T-cell (primary cell): ENCODE measurements at places on chromosomes 7 and 10. TPM values are rescaled to one million over a fixed set of nuclear protein-coding genes. Genes with fewer than 3 reads are reported as not detected.
A peak's percentile ranks its signal among the peaks of the same experiment; 100 is the strongest.

CNPY1 gene
- total RNA-seq: not detected

SMO gene
- total RNA-seq: 0.39 TPM

CDHR3 gene
- total RNA-seq: 16.6 TPM

CC2D2B gene
- total RNA-seq: not detected

TMEM178B gene
- total RNA-seq: 0.14 TPM

IFIT1B gene
- not detected for total RNA-seq

LRGUK gene
- 0.51 TPM for total RNA-seq

- no peak for DNase-seq
Observed at GRCh38 chr7:87876869-87877234, 559 bp downstream of the DBF4 start.

DNA sequence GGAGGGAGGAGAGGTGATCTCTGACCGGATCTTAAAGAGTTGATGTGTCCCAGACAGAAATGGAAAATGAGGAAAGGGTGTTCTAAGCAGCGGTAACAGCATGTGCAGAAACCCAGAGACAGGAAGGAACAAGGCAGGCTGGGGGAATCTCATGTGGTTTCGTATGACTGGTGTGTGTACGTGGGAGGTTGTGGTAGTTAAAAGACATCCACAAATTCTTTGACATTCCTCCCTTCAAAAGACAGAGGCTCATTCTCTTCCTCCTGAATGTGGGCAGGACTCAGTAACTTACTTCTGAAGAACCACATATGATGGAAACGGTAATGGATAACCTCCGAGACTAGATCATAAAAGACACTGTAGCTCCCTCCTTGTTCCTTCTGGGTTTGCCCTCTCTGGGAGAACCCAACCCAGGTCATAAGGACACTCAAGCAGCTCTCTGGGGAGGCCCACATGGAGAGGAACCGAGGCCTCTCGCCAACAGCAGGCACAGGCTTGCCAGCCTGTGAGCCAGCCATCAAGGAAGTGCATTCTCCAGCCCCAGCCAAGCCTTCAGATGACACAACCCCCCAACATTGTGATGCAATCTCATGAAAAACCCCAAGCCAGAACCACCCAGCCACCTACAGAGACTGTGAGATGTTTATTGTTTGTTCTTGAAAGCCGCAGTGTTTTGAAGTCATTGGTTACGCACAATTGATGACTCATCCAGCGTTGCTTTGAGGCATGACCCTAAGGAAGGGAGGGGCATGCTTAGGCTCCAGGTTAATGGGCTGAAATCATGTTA is 116.0 kb downstream of the SLIT1 start:
- DNase-seq: no peak

- DNase-seq: no peak
Observed at GRCh38 chr10:113927440-113927839, 73.0 kb downstream of the NHLRC2 start.

DNA sequence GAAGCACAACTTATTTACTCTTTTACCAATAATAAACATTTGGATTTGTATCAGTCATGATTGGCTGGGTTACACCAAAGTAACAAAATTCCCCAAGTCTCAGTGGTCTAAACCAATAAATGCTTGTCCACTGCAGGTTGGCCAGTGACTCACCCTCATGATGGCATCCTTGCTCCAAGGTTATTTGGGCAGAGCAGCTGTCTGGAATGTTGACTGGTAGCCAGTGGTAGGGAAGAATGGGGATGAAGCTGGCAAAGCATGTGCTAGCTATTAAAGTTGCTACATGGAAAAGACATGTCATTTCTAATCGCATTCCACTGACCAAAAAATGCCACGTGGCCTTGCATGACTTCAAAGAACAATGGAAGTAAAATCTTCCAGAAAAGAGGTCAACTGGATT is 1168.7 kb upstream of the CELF2 start:
- DNase-seq: no peak

- DNase-seq: no peak
Observed at GRCh38 chr7:143356414-143357050, 6.0 kb downstream of the FAM131B start.

DNA sequence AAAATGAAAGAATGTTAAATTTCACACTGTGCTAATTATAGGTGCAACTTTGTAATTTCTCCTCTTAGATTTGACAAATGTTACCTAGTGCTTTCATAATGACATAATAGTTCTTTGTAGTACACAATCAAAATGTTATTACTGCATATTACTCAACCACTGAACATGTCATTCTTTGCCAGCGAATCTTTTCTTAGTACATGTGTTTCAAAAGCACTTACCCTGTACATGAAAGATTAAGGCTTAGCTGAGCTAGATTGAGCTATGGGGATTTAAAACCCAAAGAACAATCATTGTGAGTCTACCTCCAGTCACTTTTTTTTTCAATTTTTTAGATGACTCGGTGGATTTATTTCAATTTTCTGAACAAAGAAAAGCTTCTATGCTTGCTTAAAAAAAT is 123.5 kb upstream of the FERD3L start:
- DNase-seq: no peak

GRCh38 chr7:159193543-159194090 is 49.0 kb upstream of the VIPR2 start:
- DNase-seq: no peak

DNA sequence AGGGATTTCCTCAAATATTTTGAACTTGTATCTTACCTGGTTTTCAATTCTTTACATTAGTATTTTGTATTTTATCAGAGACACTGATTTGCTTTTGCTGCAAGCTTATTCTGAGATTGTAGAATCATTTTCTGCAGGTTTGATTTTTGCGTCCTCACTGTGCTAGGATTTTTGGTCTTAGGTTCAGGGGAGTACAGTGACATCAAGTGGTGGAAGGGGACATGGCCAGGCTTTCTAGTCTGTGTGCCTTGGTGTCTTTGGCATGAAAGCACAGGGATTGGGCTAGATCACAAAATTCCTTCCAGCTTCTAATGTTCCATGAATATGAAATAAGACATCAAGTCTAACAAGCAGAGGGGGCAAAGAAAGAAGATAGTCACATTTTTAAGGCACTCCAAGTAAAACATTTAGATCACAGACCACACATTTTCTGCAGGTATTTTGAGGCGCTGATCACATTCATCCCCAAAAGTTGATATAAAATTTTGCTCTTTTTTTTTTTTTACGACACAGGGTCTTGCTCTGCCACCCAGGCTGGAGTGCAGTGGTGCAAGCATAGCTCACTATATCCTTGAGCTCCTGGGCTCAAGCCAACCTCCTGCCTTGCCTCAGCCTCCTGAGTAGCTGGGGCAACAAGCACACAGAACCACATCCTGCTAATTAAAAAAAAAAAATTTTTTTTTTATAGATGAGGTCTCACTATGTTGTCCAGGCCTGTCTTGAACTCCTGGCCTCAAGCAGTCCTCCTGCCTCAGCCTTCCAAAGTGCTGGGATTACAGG is 124.4 kb downstream of the PON1 start:
- DNase-seq: no peak

DNA sequence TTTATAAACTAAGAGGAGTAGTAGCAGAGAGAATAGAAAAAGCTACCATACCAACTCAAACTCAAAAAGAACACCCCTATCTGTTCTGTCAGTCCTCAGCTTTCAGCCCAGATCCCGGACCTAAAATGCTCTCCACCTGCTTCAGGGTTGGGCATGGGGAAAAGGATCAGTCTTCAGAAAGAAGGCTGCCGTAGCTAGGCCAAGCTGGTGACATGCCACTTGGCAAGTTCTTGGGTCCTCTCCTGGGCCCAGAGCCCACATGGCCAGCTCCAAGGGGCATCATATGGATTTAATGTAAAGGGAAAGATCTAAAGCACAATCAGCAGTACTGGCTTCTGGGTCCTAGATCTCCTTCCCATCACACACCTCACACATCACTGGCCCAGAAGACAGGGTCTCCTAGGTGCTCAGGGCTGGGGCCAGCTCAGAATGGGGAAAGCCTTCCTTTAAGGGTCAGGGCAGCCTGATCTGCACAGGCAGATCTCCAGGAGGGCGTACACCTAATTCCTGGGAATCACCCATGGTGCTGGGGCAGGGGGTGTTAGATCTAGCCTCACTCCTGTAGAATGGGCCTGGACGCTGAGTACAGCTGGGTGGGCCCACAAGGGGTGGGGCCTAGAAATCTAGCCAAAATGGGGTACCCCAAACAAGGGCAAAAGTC is 2.5 kb downstream of the VAX1 start:
- DNase-seq: no peak

GRCh38 chr7:24963218-24963617 is 16.8 kb downstream of the OSBPL3 start:
- DNase-seq: peak; percentile 17

GRCh38 chr7:116249969-116250553 is 39.7 kb downstream of the TES start:
- DNase-seq: no peak

GRCh38 chr7:139482662-139483466 is 609 bp downstream of the KLRG2 start:
- no peak for DNase-seq

- DNase-seq: no peak
Observed at GRCh38 chr7:31883761-31884164, 186.4 kb downstream of the PDE1C start.

DNA sequence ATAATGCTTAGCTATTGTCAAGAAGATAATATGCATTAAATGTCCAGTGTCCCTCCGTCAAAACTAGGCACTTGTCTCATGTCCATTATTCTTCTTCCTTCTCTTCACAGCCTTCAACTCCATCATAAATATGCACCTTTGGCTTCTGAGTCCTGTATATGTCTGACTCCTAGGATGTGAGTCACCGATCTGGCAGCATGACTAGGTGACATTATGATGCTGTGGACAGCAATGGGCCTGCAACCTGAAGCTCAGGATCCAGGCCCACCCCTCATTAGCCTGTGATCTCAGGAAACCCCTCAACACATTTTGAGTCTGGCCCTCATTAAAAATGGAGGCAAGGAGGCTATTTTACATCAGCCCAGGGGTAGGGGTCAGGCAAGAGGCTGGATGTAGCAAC is 362.5 kb upstream of the ZMIZ1 start:
- DNase-seq: no peak

- no peak for DNase-seq
Observed at GRCh38 chr10:52443419-52444388, 129.6 kb downstream of the DKK1 start.

- DNase-seq: no peak
Observed at GRCh38 chr10:96709525-96709924, 10.8 kb downstream of the PIK3AP1 start.
